NAMALWA (cell line): ENCODE measurements at places on chromosomes 3 and 15.

DNA sequence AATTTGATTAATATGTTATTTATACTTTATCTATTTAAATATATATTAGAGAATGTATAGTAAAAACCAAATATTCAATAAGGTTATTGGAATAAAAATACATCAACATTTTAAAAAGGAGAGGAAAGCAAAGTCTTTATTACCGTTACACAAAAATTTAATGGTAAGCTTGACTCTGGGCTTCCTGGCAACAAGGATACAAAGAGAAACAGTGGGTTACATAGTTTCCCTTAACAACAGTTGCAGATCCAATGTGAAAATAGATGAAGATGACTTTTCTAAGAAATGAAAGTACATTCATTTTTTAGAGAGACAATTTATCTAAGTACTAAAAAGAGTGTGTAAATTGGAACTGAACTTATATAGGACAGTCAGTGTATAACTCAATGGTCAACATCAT is 6.0 kb upstream of the PHLDB2 start:
- no peak for DNase-seq

DNA sequence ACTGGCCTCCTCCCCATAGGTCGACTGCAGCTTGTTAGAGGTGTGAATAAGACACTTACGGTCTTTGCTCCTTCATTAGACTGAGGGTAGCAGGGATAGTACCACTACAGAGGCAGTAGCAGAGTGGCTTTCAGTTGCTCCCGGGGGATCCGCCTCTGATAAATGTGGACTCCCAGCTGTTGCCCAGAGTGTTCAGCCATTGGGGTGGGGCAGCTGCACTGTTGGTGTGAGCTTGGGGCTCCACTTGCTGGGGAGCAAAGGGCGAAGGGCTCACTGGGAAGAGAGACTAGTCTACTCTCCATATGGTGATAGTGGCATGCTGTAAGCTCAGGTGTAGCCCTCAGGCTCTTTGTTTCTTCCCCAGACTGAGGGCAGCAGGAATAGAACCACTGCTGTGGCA is 239.1 kb downstream of the LRRN1 start:
- no peak for DNase-seq

- DNase-seq, result no peak
Measured at GRCh38 chr3:32881624-32882023, 63.8 kb downstream of the TRIM71 start.

DNA sequence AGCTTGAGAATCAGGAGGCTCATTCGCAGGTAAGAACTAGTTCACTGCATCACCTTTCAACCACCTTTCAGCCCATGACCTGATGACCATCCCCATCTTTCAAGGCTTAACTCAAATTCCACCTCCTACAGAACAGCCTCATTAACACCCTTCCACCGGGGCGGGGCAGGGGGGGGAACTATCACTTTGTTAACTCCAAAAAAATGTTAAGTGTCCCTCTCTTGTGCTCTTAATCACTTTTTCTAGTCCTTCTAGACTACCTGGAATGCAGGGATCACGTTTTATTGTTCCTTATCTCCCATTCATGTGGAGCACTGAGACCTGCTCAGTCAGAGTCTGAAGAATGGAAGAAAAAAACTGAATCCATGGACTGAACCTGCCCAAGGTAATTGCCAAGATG is 51.8 kb downstream of the ATP13A4 start:
- DNase-seq, result no peak

- DNase-seq, result no peak
Measured at GRCh38 chr15:82597815-82598214, 49.3 kb downstream of the CPEB1 start.
